ENCODE measurements at places on chromosomes 12 and 14. TPM values are rescaled to one million over a fixed set of nuclear protein-coding genes. Genes with fewer than 3 reads are reported as not detected.

DNA sequence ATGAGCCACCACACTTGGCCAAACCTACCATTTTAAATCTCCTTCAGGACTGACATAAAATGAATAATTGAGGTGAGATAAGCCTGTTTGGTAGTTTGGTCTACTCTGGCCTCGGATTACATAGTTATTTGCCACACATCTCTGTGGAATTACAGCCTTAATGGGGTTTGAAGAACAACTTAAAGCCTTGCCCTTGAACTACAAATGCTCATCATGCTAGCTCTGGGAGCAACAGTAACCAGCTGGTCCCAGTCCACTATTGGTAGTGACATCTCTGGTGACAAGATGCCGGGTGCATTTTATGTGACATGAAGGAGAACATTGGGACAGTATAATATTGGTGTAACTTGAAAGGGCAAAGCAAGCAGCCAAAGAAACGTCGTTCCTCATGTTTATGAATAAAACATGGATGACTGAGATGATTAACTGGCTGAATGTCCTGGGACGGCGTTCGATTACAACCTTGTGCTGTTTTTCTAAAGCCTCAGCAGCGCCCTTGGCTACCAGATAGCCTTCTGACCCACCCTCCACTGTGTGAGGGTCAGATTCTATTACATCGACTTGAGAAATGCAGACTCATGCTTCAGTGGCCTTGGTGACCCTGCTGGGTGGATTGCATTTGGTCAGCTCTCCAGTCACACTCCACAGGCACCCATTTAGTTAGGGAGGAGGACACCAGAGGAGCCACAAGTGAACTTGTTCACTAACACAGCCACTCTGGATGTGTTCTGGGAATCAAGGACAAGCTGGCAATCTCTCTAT lies 41.5 kb downstream of the BEST3 start:
- no peak for DNase-seq

GRCh38 chr14:94770815-94771157 lies 873 bp upstream of the GSC start:
- DNase-seq, result no peak

DNA sequence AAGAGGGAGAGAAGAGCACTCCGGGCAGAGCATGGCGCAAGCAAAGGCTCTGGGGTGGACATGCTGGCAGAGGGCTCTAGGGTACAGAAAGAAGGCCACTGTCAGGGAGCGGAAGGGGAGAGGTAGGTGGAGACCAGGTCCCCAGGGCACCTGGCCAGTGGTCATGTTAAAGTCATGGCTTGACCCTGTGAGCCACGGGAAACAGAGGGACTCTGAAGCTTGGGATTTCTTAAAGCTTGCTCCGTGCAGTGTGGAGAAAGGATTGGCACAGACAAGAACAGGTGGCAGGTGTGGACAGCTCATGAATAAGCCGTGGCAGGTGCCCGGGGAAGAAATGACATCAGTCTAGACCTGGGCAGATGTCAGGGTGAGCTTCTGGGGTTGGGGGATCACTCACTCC lies 413.8 kb downstream of the BCL11B start:
- DNase-seq, result no peak

GRCh38 chr14:23936084-23936829 lies 17.3 kb upstream of the DHRS4 start:
- no peak for DNase-seq

DNA sequence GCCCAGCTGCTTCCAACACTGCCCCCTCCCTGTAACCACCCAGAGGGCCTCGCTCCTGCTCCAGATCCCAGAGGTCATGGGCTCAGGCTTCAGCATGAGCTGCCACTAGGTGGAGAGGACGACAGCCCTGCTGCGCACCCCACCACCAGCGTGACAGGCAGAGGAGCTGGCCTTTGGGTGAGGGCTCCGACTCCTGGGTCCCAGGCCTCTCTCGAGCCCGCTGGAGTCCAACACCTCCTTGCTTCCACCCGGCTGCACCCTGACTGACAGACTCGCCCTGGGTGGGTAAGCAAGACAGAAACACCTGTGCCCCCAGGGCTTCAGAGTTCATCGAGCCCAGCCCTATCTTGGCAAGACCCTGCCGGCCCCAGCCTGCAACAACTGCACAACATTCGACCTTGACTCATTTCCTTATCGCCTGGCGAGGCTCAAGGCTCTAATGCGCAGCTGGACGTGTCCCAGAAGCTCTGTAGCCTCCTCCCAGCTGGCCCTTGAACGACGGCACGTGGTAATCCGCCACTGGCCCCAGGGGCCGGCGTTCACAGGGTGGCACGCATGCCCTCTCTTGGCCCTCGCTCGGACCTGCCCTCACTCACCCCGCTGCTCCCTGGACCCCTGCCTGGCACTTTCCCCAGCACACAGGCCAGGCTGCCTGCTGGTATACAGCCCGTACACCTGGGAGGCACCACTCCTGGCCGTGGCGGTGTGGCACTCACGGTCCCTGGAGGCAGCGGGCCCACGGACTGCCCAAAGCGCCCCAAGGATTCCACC lies 28.0 kb downstream of the VPS37B start:
- peak; percentile 77 for DNase-seq

GRCh38 chr14:91390165-91390778 lies 27.3 kb downstream of the CCDC88C start:
- no peak for DNase-seq

Gene BCL11B
- 1.4 TPM for total RNA-seq

GRCh38 chr14:101119830-101120571 lies 216.5 kb upstream of the RTL1 start:
- DNase-seq, result no peak

DNA sequence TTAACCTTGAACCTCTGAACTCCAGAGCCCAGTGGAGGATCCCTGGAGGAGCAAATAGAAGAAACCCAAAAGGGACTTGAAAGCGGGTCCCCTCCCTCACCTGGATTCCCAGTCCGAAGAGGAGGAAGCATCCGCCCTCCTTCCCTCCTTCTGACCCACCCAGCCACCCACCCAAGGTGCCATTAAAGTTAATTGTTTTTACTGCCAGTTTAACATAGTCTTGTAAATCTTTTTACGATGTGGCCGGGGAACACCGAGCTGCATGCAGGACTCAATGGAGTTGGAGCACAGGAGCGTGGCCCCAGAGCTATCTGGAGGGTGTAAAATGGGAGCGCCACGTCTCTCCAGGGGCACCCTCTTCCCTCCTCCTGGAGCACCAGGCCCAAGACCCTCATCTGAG lies 49.9 kb upstream of the TBX3 start:
- DNase-seq, result no peak

- peak; percentile 9 for DNase-seq
These were observed 455.2 kb downstream of the CCER1 start for GRCh38 chr12:90499795-90500194.

Gene ZC2HC1C
- total RNA-seq, result 1.3 TPM

Gene FGF6
- total RNA-seq, result not detected

GRCh38 chr14:67428501-67429031 lies 16.6 kb upstream of the PLEK2 start:
- DNase-seq, result peak; percentile 66

Gene FBXO34
- 12.0 TPM for total RNA-seq

GRCh38 chr12:104656921-104657320 lies 200.2 kb downstream of the CHST11 start:
- DNase-seq, result peak; percentile 76

Gene CACNA2D4
- total RNA-seq, result not detected

DNA sequence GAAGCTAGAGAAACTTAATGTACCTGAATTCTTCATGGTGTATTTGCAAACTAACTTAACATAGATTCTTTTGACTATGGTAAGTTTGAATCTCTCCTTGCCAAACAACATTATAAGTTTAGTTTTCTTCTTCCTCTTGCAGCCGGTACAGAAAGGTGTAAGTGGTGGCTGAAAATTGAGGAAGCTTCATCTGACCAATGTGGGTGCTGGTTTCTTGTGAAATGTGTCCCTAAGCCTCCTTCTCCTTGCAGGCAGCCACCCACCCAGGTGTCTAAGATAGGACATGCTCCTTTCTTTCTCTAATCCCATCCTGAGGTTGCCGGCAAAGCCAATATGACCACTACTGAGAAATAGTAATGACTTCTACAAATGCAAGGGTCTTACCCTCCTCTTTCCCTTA lies 20.6 kb downstream of the GSG1 start:
- DNase-seq, result no peak

DNA sequence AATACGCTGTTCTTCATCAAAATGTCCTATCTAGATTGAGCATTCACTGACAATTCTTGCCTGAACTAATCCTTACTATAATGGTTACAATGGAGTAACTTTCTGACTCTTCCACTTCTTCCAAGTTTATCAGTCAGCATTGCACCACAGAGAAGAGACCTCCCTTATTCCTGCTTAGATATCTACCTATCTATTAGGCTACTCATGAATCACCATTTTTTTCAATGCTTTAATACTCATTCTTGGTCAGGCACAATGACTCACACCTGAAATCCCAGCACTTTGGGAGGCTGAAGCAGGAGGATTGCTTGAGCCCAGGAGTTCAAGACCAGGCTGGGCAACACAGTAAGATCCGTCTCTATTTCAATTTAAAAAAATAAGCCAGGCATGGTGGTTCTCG lies 39.3 kb downstream of the RPS6KA5 start:
- DNase-seq, result no peak

Gene GMPR2
- 77.3 TPM for total RNA-seq

- DNase-seq, result no peak
These were observed 24.8 kb upstream of the VASH1 start for GRCh38 chr14:76736514-76736913.

Gene SERPINA10
- not detected for total RNA-seq

Gene SLC41A2
- total RNA-seq, result 15.9 TPM

Gene CCDC175
- not detected for total RNA-seq

DNA sequence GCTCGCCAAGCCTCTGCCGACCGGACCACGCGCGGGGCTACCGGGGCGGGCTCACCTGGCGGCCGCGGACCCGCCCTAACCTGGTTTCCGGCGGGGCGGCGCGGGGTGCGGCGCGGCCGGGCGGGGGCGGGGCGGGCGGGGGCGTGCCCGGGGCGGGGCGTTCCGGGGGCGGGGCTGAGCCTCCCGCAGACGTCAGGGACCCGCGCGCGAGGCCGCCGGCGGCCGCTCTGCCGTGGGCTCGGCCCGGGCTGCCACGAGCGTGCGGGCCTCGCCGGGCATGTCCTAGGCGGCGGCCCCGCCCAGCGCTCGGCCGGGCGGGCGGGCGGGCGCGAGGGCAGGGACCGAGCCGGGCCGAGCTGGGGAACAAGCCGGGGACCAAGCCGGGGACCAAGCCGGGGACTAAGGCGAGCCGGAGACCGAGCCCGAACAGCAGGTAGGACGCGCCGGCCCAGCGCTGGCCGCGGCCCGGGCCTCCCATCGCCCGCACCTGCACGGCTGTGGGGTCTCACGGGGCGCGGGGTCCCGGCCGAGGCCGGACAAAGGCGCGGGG lies at the start of gene CEP170B:
TSS of gene CEP170B (plus strand) at position 188 of the 550 bp plus-strand sequence. CDS start 3,183 bp downstream, outside the sequence.
- DNase-seq, result peak; percentile 35

GRCh38 chr12:116135209-116135930 lies 142.1 kb downstream of the MED13L start:
- DNase-seq, result peak; percentile 93

GRCh38 chr14:20631023-20631879 lies 10.2 kb downstream of the OR6S1 start:
- peak; percentile 60 for DNase-seq

DNA sequence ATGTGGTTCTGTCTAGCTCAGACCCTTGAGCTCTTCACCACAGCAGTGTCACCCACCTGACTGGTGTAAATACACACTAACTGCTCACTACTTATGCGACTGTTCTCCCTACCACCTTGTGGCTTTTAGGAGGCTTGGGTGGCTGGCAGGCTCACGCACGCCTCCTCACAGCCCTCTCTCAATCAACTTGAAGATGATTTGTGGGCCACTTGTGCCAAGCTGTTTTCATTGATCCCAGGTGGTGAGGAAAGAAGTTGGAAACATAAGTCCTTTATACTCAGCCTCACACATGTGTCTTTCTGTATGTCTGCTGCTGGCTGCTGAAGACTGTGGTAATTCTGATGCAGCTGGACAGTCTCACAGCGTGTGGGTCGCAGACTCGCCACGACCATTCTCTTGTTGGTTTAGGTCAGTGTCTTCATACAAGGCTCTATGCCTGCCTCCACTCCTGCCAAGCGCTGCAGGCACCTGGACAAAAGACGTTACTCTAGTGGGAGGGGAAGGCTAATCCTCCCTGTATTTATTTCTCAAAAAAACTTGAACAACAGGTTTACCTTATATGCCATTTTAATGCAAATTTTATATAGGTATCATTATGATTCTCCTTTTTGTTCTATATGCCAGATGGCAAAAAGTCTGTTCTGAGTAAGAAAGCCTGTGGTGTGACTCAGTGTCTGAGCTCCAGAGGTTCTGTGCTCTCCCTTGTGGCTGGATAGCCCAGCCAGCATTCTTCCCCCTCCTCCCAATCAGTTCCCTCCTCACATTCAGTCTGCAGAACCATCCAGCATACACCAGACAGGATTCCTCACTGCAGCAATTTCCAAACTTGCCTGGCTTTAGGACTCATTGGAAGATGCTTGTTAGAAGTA lies 115.6 kb downstream of the DIP2B start:
- DNase-seq, result peak; percentile 61

GRCh38 chr12:68264857-68265256 lies 11.5 kb upstream of the IL22 start:
- DNase-seq, result no peak

GRCh38 chr12:79058342-79058741 lies 193.8 kb downstream of the SYT1 start:
- peak; percentile 30 for DNase-seq

DNA sequence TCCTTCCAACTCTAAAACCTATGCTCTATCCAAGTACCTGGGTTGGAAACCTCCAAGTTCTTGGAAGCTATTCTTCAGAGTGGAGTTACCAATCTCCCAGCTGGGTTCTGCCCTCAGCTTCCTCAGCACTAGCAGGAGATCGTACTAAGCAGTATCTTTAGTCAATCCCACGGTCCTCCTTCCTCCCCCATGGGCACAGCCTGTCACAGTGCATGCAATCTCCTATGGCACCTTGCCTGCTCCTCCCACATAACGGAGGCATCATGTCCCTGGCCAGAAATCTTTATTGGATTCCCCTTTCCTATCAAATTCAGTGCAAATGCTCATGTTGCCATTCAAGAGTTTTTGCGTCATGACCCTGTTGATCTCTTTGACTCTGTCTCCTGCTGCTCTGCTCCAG lies 5.4 kb upstream of the LPAR5 start:
- DNase-seq, result no peak
